Central memory CD8-positive, alpha-beta T cell (primary cell): ENCODE measurements at places on chromosomes 16 and 17.

GRCh38 chr17:36505171-36505570, 18.7 kb downstream of the ZNHIT3 start:
- no peak overlapping the region for H3K27ac ChIP-seq
- DNase-seq: no peak
- H3K27me3 ChIP-seq: no peaks in the 10 kb centered on the region
- no peak overlapping the region for H3K4me3 ChIP-seq

DNA sequence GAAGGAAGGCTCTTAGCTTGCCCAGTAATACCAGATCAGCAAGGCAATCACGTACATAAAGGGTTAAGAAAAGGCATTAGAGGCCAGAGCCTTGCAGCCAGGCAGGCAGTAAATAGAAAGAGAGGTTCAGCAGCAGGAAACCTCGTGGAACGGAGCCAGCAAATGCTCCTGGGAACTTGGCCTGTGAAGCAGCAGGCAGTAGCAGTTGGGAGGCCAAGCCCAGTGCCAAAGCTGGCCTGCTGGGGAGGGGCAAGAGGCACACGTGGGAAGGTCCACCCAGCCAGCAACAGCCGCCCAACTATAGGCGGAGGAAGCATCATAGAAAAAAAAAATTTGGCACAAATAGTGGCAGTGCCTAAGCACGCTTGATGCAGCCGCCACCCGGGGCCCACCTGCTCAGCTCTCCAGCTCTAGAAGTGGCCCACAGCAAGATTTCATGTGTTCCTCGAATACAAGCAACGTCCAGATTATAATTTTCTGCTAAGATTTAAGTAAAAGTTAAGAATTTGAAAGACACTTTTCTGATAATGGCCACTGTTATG, 2339.5 kb downstream of the TP53TG3F start:
- no peaks in the 10 kb centered on the region for H3K27me3 ChIP-seq
- no peak overlapping the region for H3K4me3 ChIP-seq
- no peak overlapping the region for H3K27ac ChIP-seq
- no peak for DNase-seq
- no peaks in the 10 kb centered on the region for H3K4me1 ChIP-seq

- no peak overlapping the region for H3K4me3 ChIP-seq
- peaks cover 2% of the 10 kb centered on the region for H3K36me3 ChIP-seq
- no peak for DNase-seq
- H3K27ac ChIP-seq: peak overlapping the region; percentile 49
- peaks cover 19% of the 10 kb centered on the region for H3K4me1 ChIP-seq
- no peaks in the 10 kb centered on the region for H3K27me3 ChIP-seq
These were observed 8.8 kb downstream of the CYGB start for GRCh38 chr17:76528528-76529223.

DNA sequence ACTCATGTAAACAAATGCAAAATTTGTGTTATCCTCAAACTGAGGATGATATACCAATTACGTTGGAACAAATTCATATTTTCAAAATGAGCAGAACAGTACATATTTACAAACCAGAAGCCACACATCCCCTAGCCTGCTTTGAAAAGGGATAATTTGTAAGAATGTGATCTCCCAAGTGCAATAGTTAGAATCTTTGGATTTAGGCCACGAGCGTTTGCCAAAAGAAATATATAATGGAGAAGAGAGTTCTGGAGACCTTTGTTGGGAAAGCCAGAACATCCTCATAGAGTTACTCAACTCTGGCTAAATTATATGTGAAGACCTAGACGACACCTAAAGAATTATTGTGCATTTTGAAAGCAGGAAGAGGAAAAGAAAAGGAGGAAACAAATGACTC, 449.3 kb downstream of the KCNJ2 start:
- no peak overlapping the region for H3K4me3 ChIP-seq
- H3K36me3 ChIP-seq: no peaks in the 10 kb centered on the region
- DNase-seq: no peak

- no peaks in the 10 kb centered on the region for H3K36me3 ChIP-seq
- H3K27ac ChIP-seq: no peak overlapping the region
- peaks cover 8% of the 10 kb centered on the region for H3K27me3 ChIP-seq
- peaks cover 5% of the 10 kb centered on the region for H3K4me1 ChIP-seq
- H3K4me3 ChIP-seq: no peak overlapping the region
- DNase-seq: no peak
These were observed 29.8 kb upstream of the PLLP start for GRCh38 chr16:57314161-57314785.

DNA sequence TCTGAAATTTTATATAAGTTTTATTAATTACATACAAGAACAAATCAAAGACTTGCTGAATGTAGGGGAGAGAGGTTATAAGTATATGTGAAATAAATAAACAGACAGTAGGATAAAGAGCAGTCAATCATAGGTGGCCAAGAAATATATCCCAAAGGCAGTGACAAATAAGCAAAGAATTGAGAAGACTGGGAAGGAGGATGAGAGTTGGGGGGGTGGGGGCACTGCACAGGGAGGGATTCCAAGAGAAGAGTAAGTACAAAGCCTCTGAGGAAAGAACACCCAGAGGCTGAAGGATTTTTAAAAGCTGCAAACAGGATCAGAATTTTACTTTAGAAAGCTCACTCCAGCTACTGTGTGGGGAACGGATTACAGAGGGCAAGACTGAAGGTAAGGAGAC, 2.8 kb downstream of the PELP1 start:
- DNase-seq: no peak
- H3K4me1 ChIP-seq: peaks cover 35% of the 10 kb centered on the region
- H3K36me3 ChIP-seq: peaks cover 10% of the 10 kb centered on the region

DNA sequence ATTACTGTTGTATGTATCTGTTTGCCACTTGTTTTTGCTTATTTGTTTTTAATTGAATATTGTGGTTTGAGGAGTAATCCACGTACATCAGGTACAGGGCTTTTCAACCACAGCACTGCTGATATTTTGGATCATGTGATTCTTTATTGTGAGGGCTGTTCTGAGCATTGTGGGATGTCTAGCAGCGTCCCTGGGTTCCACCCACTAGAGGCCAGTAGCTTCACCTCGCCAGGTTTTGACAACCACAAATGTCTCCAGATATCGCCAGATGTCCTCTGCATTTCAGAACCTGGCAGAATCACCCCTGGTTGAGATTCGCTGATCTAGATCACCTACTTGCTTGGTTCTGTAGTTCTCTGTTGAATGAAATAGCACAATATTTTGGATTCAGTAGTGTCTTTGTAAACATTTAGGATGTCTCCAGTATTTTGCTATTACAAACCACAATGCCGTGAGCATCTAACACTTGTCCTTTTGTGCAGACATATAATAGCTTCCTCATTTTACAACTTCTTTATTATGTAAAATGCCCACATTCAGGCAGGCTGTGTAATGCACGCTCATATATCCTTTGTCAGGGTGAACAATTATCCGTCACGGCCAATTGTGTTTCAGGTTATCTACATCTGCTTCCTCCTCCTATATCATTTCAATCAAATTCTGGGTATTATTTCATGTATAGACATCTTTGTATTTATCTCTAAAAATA, 380.3 kb downstream of the SNX29 start:
- no peak overlapping the region for H3K4me3 ChIP-seq
- no peak overlapping the region for H3K27ac ChIP-seq
- H3K4me1 ChIP-seq: no peaks in the 10 kb centered on the region

GRCh38 chr17:2995377-2995776, 68.0 kb downstream of the OR1D5 start:
- H3K27ac ChIP-seq: no peak overlapping the region
- no peaks in the 10 kb centered on the region for H3K27me3 ChIP-seq
- DNase-seq: no peak
- H3K4me1 ChIP-seq: no peaks in the 10 kb centered on the region
- no peak overlapping the region for H3K4me3 ChIP-seq

- DNase-seq: no peak
- H3K4me1 ChIP-seq: peaks cover 10% of the 10 kb centered on the region
- no peaks in the 10 kb centered on the region for H3K27me3 ChIP-seq
These were observed 9.3 kb downstream of the NUBP1 start for GRCh38 chr16:10752843-10753523.

DNA sequence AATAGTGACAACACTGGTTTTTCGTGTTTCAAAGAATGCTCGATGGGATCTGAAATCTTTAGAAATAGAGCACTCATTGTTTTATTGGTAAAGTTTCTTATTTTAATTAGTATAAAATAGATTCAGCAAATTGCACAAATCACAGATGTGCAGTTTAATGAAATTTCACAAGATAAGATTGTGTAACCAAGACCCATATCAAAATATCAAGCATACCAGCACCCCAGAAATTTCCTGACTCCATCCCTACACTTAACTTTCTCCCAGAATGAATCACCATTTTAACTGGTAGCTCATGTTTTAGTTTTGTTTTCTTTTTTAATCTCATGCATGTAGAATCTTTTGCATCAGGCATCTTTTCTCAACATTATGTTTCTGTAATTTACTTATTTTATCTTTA, 185.9 kb downstream of the KCNJ2 start:
- H3K27ac ChIP-seq: no peak overlapping the region
- no peaks in the 10 kb centered on the region for H3K4me1 ChIP-seq
- DNase-seq: no peak

GRCh38 chr16:48373258-48374029, 11.8 kb downstream of the SIAH1 start:
- H3K4me3 ChIP-seq: no peak overlapping the region
- H3K36me3 ChIP-seq: peaks cover 8% of the 10 kb centered on the region
- no peak for DNase-seq
- no peaks in the 10 kb centered on the region for H3K27me3 ChIP-seq

DNA sequence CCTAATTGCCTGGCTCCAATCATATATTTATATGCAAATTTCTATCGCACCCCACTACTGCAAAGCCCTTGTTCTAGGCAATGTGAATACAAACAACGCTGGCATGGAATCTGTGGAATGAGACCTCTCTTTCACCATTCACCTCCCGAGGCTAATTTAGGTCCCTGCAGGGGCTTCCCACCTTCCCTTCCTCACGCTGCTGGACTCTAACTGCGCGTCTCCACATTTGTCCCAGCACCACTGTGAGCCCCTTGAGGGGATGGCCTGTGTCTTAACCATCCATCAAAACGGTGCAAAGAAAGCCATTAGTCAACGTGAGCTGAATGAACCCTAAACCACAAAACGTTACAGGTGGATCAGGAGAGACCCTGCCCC, 1.6 kb downstream of the TMEM114 start:
- no peak for DNase-seq
- H3K27ac ChIP-seq: no peak overlapping the region
- H3K4me1 ChIP-seq: no peaks in the 10 kb centered on the region
- no peaks in the 10 kb centered on the region for H3K36me3 ChIP-seq
- H3K27me3 ChIP-seq: peaks cover 49% of the 10 kb centered on the region

- H3K4me1 ChIP-seq: peaks cover 15% of the 10 kb centered on the region
- no peak for DNase-seq
- H3K4me3 ChIP-seq: no peak overlapping the region
- peaks cover 15% of the 10 kb centered on the region for H3K27me3 ChIP-seq
- H3K27ac ChIP-seq: peak overlapping the region; percentile 11
These were observed 83.9 kb downstream of the NT5M start for GRCh38 chr17:17387017-17387497.

DNA sequence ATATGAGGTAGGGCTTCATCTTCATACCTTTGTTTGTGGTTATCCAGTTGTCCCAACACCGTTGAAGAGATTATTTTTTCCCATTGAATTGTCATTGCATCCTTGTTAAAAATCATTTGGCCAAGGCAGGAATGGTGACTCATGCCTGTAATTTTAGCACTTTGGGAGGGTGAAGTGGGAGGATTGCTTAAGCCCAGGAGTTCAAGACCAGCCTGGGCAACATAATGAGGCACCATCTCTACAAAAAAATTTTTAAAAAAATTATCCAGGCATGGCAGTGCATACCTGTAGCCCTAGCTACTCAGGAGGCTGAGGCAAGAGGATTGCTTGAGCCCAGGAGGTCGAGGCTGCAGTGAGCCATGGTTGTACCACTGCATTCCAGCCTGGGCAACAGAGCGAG, 223.9 kb downstream of the TANC2 start:
- no peak for DNase-seq
- H3K4me1 ChIP-seq: no peaks in the 10 kb centered on the region
- H3K4me3 ChIP-seq: no peak overlapping the region
- no peaks in the 10 kb centered on the region for H3K27me3 ChIP-seq

DNA sequence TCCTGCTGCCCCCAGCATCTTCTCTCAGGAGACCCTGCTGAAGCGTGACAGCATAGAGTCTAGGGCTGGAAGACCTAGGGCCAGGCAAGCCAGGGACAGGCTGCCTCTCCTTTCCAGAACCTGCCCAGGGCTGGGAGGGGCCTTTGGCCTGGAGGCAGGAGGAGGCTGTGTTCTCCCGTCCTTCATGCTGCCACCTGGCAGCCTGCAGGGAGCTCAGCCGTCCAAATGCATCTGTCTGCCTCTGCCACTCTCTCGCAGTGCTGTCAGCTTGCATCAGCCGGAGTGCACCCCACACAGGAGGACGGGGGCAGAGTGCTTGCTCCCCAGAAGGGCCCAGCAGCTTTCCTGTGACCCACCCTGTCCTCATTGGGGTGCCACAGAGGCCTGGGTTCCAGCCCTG, 31.3 kb downstream of the ARHGAP23 start:
- peaks cover 19% of the 10 kb centered on the region for H3K27me3 ChIP-seq
- H3K4me1 ChIP-seq: peaks cover 6% of the 10 kb centered on the region
- no peak overlapping the region for H3K4me3 ChIP-seq
- DNase-seq: no peak
- H3K27ac ChIP-seq: no peak overlapping the region

- no peaks in the 10 kb centered on the region for H3K27me3 ChIP-seq
- no peak overlapping the region for H3K4me3 ChIP-seq
- H3K4me1 ChIP-seq: no peaks in the 10 kb centered on the region
- H3K36me3 ChIP-seq: no peaks in the 10 kb centered on the region
These were observed 927 bp upstream of the SULT1A2 start for GRCh38 chr16:28597692-28598261.
